Central memory CD8-positive, alpha-beta T cell (primary cell): ENCODE measurements at places on chromosomes 11 and 22.
A peak's percentile ranks its signal among the peaks of the same experiment; 100 is the strongest.

DNA sequence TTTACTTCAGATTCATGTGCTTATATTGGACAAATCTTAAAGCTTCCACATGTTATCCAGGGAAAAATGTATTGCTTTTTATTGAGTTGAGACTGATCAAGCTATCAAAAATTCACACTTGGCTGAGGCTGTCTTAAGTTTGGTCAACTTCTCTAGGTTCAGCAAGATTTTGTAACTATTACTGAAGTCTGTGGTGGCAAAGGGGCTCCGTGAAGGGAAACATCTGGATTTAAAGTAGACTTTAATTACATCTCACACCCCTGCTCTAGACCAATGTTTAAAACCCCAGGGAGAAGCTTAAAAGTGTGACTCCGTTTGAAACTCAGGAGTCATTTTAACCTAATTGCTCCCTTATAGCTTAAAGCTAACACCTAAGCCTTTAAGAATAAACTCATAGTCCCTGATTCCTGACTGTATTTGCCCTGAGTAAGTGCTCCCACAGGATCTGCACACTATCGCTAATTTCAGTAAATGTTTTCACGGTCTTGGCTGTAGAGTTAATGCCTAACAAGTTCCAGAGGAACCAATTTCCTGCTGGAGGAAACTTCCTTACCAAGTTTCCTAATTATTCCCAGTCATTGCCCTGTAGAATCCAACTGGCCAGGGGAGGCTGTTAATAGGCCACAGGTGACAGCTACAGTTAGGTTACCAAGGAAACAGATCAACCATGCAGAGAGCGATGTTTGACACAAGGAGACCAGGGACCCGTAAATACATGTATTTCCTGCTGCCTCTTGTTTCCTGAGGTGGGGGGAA lies 40.5 kb downstream of the OR10A6 start:
- H3K4me1 ChIP-seq = peaks cover 6% of the 10 kb centered on the region
- H3K27me3 ChIP-seq = peaks cover 39% of the 10 kb centered on the region
- DNase-seq = no peak

- H3K27ac ChIP-seq = no peak overlapping the region
- H3K27me3 ChIP-seq = peaks cover 22% of the 10 kb centered on the region
- peaks cover 1% of the 10 kb centered on the region for H3K36me3 ChIP-seq
- H3K4me1 ChIP-seq = no peaks in the 10 kb centered on the region
- DNase-seq = peak; percentile 6
Measured at GRCh38 chr22:47203554-47203991, 441.1 kb downstream of the TBC1D22A start.

GRCh38 chr22:47165338-47166032 lies 403.0 kb downstream of the TBC1D22A start:
- DNase-seq = no peak
- no peaks in the 10 kb centered on the region for H3K27me3 ChIP-seq
- H3K36me3 ChIP-seq = peaks cover 7% of the 10 kb centered on the region
- H3K4me3 ChIP-seq = no peak overlapping the region
- H3K27ac ChIP-seq = no peak overlapping the region
- no peaks in the 10 kb centered on the region for H3K4me1 ChIP-seq

- peaks cover 6% of the 10 kb centered on the region for H3K4me1 ChIP-seq
- peak; percentile 52 for DNase-seq
- H3K36me3 ChIP-seq = peaks cover 35% of the 10 kb centered on the region
- no peaks in the 10 kb centered on the region for H3K27me3 ChIP-seq
- no peak overlapping the region for H3K27ac ChIP-seq
- no peak overlapping the region for H3K4me3 ChIP-seq
Measured at GRCh38 chr11:134207538-134208239, 16.1 kb downstream of the NCAPD3 start.

GRCh38 chr11:108524422-108524821 lies 26.2 kb upstream of the POGLUT3 start:
- H3K27me3 ChIP-seq = no peaks in the 10 kb centered on the region
- no peak overlapping the region for H3K27ac ChIP-seq
- no peaks in the 10 kb centered on the region for H3K4me1 ChIP-seq
- no peaks in the 10 kb centered on the region for H3K36me3 ChIP-seq
- H3K4me3 ChIP-seq = no peak overlapping the region

DNA sequence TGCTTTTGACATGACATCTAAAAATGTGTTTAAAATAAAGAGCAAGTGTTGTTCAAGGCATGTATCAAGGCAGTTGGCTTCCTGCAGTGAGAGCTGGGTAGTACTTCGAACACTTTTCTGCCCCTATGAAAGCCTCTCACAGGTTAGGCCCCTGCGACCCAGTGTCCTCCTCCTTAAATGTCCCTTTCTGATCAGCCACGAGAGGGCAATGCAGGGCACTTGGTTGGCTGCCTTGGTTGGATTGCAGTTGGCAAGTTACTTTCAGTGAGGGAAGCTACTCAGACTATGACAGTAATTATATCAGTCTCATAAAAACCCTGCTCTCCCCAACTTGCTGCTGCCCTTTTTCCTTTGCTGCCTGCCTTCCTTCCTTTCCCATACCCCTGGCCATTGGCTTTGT lies 743.8 kb downstream of the NTM start:
- no peak overlapping the region for H3K4me3 ChIP-seq
- H3K36me3 ChIP-seq = no peaks in the 10 kb centered on the region
- no peaks in the 10 kb centered on the region for H3K27me3 ChIP-seq

GRCh38 chr22:26636296-26636695 lies 14.5 kb downstream of the CRYBA4 start:
- H3K4me3 ChIP-seq = no peak overlapping the region
- peaks cover 30% of the 10 kb centered on the region for H3K4me1 ChIP-seq
- no peak overlapping the region for H3K27ac ChIP-seq
- no peaks in the 10 kb centered on the region for H3K36me3 ChIP-seq

DNA sequence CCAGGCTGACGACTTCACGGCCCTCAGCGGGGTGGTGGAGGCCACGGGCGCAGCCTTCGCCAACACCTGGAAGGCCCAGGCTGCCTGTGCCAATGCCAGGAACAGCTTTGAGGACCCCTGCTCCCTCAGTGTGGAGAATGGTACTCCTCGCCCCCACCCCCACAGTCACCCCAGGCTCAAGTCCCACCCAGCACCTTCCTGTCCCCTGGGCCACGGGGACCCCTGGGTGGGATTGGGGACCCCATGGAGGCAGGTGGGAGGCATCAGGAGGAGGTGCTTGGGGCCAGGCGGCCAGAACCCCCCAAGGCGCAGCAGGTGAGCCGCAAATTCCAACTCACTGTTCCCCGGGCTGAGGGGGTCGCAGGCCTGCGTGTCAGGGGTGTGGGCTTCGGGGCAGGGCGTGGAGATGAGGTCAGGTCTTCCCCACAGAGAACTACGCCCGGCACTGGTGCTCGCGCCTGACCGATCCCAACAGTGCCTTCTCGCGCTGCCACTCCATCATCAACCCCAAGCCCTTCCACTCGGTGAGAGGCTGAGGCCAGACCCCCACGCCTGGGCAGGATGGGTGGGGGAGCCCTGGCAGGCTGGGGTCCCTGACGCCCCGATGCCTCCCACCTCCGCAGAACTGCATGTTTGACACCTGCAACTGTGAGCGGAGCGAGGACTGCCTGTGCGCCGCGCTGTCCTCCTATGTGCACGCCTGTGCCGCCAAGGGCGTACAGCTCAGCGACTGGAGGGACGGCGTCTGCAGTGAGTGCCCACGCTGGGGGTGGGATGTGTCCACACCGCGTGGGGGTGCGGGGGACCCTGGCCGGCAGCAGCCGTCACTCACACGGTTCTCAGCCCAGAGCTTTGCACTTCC lies 9.4 kb downstream of the MUC5B start:
- no peaks in the 10 kb centered on the region for H3K27me3 ChIP-seq
- no peaks in the 10 kb centered on the region for H3K36me3 ChIP-seq
- H3K4me3 ChIP-seq = no peak overlapping the region
- no peak overlapping the region for H3K27ac ChIP-seq

DNA sequence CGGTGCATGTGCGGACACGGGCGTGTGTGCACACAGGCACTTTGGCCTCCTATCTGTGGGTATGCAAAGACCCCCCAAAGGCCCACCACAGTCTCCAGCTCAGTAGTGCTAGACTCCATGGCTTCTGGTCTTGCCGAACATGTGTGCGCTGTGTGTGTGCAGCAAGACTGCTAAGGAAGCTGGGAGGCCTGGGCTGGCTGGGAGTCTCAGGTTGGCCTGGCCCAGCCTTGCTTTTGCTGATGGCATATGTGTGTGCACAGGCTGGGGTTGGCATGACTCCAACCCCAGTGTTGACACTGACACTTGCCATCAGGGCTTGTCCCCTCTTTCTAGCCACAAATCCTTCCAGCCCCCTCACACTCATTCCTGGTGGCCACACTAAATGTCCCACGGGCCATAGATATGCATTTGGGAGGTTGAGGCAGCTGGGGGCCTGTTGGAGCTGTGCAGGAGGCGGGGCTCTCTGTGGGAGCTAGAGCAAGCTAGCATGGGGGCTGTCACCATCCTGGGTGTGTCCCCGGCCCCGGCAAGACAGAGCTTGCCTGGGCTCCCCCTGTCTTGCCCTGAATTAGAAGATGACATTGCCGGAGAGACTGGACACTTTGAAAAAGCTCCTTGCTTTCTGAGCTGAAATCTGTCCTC lies 60.9 kb upstream of the NECTIN1 start:
- H3K4me3 ChIP-seq = no peak overlapping the region
- DNase-seq = no peak
- H3K4me1 ChIP-seq = no peaks in the 10 kb centered on the region
- H3K27ac ChIP-seq = no peak overlapping the region
- no peaks in the 10 kb centered on the region for H3K36me3 ChIP-seq

DNA sequence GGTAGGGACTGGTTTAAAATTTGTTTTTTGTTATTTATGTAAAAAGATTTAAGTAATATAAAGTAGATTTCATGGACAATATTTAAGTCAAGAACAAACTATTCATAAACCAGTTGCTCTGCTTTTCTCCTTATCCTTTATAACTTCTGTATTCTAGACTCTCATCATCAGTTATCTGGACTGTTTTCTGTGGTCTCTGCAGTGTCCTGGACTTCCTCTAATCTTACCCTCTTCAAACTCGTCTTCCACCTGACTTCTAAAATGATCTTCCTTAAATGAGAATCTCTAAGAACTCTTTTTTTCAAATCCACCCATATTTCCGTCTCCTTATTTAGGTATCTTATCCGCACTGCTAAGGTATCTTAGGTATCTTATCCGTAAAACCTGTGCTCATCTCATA lies 8.1 kb downstream of the RRM1 start:
- H3K27me3 ChIP-seq = no peaks in the 10 kb centered on the region
- H3K36me3 ChIP-seq = peaks cover 33% of the 10 kb centered on the region
- H3K27ac ChIP-seq = no peak overlapping the region
- H3K4me3 ChIP-seq = no peak overlapping the region
- peaks cover 31% of the 10 kb centered on the region for H3K4me1 ChIP-seq
- no peak for DNase-seq

DNA sequence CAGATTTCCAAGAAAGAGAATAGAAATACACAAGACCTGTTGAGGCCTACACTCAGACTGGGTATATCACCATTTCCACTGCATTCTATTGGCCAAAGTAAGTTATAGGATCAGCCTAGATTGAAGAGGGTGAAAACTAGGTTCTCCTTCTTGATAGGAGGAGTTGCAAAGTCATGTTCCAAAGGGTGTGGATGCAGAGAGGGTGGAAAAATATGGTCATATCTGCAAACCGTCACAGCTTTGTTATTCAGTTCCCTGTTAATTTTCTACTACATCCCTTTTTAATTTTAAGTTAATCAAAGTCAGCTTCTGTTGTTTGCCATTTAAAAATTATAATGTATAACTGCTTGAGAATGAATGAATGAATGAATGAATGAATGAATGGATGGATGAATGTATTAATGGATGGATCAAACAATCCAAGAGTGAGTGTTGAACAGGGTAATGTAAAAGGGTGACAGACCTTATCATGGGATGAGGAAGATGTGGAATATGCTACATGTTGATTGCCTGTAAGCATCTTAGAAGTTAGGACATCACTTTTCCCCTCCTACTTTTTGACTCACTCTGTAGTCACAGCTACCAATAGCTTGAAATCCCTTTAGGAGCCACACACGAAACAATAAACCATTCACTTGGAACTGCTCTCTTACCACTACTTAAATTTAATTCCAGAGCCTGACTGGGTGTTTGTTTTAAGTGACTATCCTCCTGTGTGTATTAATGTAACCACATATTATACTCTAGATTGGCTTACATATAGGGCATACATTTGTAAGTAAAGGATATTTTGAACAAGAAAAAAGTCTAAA lies 121.5 kb downstream of the CCDC34 start:
- H3K27me3 ChIP-seq = peaks cover 8% of the 10 kb centered on the region
- no peak for DNase-seq
- no peak overlapping the region for H3K4me3 ChIP-seq
- no peak overlapping the region for H3K27ac ChIP-seq

DNA sequence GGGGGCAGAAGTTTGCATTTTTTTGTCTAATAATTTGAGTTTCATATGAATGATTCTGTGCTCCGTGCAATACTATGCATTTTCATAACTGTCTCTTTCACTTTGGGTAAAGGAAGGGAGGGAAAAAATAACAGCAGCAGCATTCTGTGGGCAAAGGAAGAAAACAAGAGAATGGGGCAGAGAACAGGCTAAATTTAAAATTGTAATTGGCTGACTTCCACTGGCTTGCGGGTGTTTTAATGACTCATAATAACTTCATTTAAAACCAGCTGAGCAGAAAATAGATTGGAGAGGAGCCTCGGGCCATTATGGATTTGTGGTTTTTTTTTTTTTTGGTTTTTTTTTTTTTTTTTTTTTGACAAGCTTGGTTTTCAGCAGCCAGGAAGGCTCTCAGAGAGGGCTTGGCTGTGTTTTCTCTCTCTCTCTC lies 107.4 kb downstream of the ZBTB16 start:
- H3K27ac ChIP-seq = peak overlapping the region; percentile 33
- H3K27me3 ChIP-seq = no peaks in the 10 kb centered on the region
- DNase-seq = no peak
- peak overlapping the region; percentile 42 for H3K4me3 ChIP-seq
- H3K36me3 ChIP-seq = no peaks in the 10 kb centered on the region

- no peak overlapping the region for H3K4me3 ChIP-seq
- peaks cover 13% of the 10 kb centered on the region for H3K27me3 ChIP-seq
- peaks cover 17% of the 10 kb centered on the region for H3K4me1 ChIP-seq
- H3K36me3 ChIP-seq = no peaks in the 10 kb centered on the region
Measured at GRCh38 chr22:43257549-43257948, 70.6 kb upstream of the TTLL12 start.

GRCh38 chr22:38881997-38882879 lies 10.2 kb upstream of the CBX6 start:
- H3K27me3 ChIP-seq = no peaks in the 10 kb centered on the region
- H3K4me1 ChIP-seq = peaks cover 7% of the 10 kb centered on the region
- peaks cover 2% of the 10 kb centered on the region for H3K36me3 ChIP-seq
- no peak overlapping the region for H3K4me3 ChIP-seq
